HTR-8/SVneo (cell line): ENCODE measurements at places on chromosomes 4 and X.
A peak's percentile ranks its signal among the peaks of the same experiment; 100 is the strongest.

DNA sequence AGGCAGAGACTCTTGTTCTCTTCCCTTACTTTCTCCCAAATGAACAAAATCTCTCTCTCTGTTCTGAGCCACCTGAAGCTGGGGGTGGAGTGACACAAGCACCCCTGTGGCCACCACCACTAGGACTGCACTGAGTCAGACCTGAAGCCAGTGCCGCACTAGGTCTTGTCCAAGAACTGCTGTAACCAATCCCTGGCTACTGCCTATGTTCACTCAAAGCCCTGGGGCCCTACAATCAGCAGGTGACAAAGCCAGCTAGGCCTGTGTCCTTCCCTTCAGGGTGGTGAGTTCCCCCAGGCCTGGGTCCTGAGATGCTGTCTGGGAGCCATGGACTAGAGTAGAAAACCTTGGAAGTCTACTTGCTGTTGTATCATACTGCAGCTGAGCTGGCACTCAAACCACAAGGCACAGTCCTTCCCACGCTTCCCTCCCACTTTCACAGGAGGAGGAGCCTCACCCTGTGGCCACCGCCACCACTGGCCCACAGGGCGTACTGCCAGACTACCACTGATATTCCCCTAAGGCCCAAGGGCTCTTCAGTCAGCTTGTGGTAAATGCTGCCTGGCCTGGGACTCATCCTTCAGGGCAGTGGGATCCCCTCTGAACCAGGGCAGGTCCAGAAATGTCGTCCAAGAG lies 119.1 kb downstream of the RTL9 start:
- DNase-seq: no peak

- no peak for DNase-seq
These were observed 194.2 kb downstream of the RAPGEF2 start for GRCh38 chr4:159297091-159297490.

DNA sequence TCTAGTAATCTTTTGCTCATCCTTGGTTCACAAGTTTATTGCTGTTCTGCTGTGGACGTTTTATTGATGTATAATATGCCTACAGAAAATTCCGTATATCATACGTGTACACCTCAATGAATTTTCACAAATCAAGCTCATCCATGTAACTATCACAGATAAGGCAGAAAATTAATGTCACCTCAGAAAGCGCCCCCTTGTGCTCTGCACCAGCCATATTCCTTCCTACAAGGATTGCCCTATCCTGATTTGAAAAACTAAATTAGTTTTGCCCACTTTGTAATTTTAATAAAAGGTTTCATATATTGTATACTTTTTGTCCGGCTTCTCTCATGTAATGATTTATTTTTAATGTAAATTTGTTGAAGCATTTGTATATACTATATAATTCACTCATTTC lies 390.8 kb downstream of the ADGRL3 start:
- DNase-seq: no peak

DNA sequence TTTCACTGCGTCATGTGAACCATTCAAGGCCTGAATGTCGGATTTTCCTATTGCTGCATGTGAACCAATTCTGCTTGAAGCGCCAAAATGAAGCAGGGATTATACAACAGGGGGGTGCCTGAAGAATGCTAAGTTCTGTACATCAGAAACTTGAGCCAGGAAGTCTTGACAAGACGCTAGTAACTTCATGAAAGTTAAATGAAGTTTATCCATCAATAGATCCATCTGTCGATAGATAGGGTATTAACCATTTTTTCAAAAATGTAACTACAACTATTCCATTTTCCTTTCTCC lies 590 bp upstream of the NAF1 start:
- DNase-seq: no peak

- no peak for DNase-seq
These were observed 332.9 kb downstream of the EPHA5 start for GRCh38 chr4:65337371-65337770.

DNA sequence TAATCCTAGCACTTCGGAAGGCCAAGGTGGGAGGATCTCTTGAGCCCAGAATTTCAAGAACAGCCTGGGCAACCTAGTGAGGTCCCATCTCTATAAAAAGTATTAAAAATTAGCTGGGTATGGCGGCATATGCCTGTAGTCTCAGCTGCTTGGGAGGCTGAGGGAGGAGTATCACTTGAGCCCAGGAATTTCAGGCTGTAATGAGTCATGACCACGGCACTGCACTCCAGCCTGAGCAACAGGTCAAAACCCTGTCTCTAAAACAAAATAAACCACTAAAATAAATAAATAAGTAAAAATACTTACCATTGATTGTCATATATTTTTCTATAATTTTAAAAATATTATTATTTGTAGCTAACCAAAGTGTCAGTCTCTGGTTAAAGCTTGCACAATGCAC lies 315.6 kb upstream of the SMIM31 start:
- no peak for DNase-seq

DNA sequence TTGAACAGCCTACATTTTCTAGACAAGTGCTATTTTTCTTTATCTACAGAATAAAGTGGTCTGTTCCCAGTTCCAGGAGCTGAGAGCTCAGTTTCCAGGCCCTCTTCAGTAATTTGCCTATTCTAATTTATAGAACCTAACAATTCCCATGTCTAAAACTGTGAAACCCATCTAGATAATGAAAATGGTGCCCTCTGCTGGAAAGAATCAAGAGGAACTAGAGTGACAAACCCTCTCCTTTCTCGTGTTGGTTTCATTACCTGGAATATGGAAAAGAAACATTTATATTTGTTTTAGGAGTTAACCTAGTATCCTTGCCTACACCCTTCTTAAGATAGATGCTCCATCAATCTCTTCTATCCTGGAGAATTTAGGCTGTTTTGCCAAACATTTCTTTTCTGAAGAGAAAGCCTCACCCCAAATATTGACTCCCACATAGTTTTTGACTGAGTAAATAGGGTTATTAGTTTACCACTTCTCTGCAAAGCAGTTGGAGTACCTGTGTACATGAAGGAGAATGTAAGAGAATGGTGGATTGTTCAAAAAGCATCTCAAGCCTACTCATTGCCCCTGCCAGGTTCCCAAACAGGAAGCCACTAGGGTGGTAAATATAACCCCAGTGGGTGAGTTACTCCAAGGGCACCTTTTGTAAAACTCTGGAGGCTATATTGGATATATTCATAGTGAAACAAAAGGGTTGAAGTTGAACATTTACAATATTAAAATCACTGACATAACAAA lies 121.6 kb downstream of the RASL11B start:
- peak; percentile 11 for DNase-seq

- DNase-seq: no peak
These were observed 18.3 kb upstream of the NUP54 start for GRCh38 chr4:76166480-76166879.

DNA sequence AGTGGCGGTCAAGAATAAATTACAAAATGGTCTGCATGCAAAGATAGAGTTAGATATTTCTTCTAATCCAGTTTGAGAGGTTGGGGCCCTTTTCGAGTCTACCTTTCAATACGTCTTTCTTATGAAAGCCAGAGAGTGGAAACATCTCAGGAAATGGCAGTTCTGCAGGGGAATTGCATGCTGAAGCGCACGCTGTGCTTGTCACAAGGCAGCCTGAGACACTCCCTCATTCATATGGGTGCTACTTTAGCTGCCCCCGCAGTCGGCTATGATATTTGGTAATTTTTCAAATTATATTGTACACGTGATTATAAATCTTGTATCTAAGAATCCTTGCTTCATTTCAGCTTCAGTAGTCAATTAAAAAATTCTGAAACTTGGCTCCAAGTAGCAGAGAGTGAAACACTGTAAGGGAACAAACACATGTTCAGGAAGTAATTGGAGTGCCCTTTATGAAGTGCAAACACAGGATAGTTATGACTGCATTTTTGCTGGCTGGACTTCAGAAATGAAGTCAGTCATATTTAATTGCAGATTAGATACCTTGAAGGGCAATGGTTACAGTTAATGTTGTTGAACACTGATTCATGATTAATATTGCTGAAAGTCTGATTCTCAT lies 145.5 kb upstream of the NAP1L5 start:
- no peak for DNase-seq

- no peak for DNase-seq
These were observed 376.0 kb downstream of the BCOR start for GRCh38 chrX:39721566-39722279.

DNA sequence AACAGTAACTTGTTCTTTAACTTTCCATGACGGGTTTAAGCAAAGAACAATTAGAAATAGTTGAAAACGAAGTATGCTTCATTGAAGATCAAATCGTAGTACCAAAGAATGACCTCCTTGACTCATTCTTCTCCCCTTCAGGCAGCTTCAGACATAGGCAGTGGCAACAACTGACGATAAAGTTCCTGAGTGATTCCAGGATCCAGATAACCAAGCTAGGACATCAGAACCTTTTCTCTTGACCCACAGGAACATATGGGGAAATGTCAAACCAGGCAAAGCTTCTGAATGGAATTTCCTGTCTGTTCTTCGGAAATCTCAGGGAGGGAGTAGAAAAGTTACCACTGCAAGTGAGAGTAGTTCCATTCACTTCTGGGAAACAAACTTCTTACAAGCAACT lies 74.2 kb downstream of the HS3ST1 start:
- DNase-seq: no peak

- no peak for DNase-seq
These were observed 182.9 kb downstream of the MAML3 start for GRCh38 chr4:139971111-139971510.

GRCh38 chr4:150038335-150039076 lies 39.7 kb upstream of the DCLK2 start:
- no peak for DNase-seq

DNA sequence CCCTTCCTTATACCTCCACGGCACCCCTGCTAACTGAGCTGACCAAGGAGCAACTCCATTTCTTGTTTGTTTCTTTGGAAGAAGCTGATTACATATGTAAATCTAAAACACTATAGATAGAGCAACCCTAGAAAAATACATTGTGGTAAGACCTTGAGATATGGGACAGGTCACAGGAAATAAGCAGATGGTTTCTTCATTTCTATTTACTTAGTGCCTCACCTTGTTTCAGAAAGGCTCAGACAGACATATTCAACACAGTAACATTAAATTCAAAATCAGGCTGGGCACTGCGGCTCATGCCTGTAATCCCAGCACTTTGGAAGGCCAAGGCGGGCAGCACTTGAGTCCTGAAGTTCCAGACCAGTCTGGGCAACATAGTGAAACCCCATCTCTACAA lies 47.3 kb downstream of the IRF2 start:
- DNase-seq: no peak

GRCh38 chr4:77742054-77742453 lies 77.1 kb downstream of the CNOT6L start:
- DNase-seq: no peak

GRCh38 chrX:119502727-119503483 lies 34.7 kb downstream of the SLC25A5 start:
- no peak for DNase-seq

- DNase-seq: no peak
These were observed 282.7 kb downstream of the PTTG2 start for GRCh38 chr4:38242822-38243387.

DNA sequence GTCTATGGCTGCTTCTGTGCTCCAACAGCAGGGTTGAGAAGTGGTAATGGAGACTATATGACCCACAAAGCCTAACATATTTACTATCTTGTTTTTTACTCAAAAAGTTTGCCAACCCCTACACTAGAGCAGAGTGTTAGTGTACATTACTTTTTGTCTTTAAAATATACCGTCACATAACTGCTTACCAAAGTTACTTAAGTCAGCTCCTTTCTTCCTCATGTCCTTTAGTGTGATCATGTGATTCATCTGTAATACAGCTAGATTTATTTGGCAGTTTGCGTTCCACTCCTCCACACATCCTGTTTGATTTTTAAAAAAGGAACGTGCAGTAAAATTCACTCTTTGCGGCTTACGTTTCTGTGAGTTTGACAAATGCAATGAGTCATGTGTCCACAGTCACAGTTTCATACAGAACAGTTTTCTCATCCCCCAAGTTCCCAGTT lies 162.4 kb upstream of the GPRIN3 start:
- DNase-seq: peak; percentile 20

- no peak for DNase-seq
These were observed 6.6 kb upstream of the PTPN13 start for GRCh38 chr4:86587381-86588140.

DNA sequence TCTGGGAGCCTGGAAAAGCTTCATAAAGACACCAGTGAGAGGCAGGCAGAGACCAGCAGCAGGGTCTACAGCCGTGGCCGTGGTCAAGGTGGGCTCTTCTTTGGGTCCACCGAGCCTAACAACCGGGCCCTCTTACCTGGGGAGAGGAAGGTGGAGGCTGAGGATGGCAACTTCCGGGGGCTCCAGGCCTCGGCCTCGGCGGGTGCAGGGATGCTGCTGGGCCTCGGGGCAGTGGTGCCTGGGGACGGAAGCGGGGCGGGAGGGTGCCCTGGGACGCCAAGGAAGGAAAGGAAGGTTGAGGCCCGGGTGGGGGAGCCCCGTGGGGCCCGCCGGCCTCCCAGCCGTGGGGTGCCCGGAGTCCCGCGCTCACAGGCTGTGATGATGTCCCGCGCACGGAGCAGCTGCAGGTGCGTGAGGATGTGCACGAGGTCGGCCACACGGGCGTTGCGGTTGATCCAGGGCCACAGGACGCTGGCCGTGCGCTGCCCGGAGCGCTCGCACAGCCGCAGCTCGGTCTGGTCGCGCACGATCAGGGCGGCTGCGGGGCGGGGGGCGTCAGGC lies 561 bp downstream of the IRAK1 start:
- no peak for DNase-seq

DNA sequence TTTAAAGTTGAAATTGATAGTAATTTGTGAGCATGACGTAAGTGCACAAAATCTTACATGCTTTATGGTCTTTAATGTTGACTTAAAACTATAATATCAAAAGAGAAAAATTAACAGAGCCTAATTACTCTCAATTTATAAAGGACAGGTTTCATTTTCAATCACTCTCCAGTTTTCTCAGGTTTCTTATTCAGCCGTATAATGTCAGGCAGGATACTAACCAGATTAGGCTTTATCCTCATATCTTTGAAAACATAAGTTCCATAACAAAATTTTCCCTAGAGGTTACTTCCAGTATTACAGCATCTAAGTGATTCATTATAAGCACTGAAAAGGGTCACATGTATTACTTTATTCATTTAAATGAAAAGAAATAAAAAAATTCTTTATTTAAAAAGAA lies 492.1 kb downstream of the PACRGL start:
- DNase-seq: no peak

- no peak for DNase-seq
These were observed 578 bp downstream of the CHIC2 start for GRCh38 chr4:54063737-54064316.

GRCh38 chrX:137549073-137549472 lies 16.9 kb upstream of the ZIC3 start:
- DNase-seq: no peak

DNA sequence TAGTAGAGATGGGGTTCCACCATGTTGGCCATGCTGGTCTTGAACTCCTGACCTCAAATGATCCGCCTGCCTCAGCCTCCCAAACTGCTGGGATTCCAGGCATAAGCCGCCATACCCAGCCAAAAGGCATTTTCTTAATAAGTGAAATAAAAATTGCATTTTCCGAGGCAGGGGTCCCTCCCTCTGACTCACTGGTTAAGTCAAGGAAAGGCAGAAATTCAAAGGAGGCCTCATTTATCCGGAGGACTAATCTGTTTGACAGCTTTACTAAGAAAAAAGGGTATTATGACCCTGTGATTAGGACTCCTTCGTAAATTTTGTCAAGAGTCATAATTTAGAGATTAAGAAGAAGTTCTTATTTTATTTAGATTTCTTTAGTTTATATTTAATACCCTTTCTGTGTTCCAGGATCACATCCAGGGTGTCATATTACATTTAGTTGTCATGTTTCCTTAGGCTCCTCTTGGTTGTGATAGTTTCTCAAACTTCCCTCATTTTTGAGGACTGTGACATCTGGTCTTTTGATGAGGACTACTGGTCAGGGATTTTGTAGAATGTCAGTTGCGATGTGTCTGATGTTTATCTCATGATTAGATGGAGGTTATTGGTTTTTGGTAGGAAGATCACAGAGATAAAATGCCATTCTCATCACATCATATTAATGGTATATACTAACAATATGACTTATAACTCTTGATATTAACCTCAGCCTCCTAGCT lies 753.7 kb upstream of the AMOT start:
- DNase-seq: no peak
